Jurkat, Clone E6-1 (cell line): ENCODE measurements at places on chromosomes 11 and 22.

- no peak for DNase-seq
These were observed 6.0 kb downstream of the RPL3 start for GRCh38 chr22:39313258-39314001.

GRCh38 chr11:96906476-96906875 lies 516.7 kb downstream of the JRKL start:
- DNase-seq: no peak

DNA sequence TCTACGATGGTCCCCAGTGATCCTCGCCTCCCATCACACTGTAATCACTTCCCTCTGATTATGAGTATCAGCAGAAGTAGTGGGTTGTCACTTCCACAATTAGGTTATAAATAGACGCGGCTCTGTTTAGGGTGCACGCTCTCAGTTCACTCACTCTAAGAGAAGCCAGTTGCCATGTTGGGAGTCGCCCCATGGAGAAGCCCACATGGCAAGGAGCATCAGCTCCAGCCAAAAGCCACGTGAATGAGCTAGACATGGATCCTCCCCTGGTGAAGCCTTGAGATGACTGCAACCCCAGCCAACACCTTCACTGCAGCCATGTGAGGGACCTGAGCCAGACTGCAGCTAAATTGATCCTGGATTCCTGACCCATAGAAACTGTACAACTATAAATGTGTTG lies 26.4 kb upstream of the MYOD1 start:
- no peak for DNase-seq

GRCh38 chr22:37147186-37147990 lies 2.3 kb downstream of the IL2RB start:
- DNase-seq: no peak

DNA sequence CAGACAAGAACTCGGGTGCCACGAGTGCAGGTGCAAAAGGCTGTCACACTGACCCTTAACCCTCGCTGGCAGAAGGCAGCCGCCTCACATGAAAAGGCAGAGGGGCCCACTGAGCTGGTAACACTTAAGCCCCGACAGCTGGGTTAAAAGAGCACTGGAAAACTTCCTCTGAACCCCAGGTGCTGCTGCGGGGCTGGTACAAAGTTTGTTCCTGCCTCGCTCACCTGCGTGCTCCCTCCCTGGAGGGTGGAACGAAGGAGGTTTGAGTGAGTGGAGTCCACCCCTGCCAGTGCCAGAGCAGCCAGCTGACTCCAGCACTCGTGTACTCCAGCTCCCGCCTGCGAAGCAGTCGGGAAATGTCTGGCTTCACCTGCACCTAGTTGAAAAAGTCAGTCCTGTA lies 12.6 kb downstream of the SULT4A1 start:
- DNase-seq: no peak

DNA sequence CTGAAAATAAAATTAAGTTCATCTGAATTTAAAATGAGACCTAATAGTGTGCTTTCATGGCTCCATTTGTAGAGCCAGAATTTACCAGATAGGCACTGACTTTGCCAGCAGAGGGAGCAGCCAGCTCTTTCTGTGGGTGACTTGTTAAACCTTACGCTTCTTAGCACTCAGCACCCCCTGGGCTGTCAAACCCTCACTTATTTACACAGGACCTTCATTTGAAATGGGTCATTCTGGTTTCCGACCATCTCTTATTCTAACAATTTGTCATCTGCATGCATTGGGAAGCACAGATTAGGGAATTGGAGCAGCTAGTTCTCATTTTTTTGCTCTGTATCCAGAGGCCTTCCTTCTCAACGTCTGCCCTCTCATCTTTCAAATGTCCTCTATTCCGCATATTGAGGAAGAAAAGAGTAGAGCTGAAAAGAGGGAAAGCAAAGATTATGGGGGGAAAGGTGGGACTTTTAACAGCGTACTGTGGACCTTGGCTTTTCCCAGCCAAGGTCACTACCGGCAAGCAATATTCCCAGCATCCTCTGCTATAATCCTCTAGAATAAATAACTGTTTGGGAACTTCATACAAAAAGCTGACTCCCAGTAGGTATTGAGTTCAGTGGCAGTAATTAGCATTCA lies 3.1 kb downstream of the ASRGL1 start:
- DNase-seq: peak; percentile 55

DNA sequence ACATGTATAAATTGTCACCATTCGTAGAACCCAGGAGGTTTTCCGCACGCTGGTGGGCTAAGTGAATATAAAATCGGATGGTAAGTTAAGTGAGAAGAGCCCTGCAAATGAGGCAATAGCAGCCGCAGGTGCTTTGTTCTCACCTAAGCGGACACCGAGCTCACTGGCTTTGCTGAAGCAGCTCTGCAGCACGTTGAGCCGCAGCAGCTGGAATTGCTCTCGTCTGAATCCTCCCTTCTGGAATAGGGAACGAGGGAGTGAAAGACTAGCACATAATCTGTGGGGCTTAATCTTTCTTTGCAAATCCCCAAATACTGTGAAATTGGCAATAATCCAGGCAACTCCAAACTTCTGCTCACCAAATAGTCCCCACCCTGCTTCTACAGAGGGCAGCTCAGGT lies 488.1 kb downstream of the NTM start:
- no peak for DNase-seq

GRCh38 chr11:67607507-67607906 lies 771 bp downstream of the NDUFV1 start:
- no peak for DNase-seq

DNA sequence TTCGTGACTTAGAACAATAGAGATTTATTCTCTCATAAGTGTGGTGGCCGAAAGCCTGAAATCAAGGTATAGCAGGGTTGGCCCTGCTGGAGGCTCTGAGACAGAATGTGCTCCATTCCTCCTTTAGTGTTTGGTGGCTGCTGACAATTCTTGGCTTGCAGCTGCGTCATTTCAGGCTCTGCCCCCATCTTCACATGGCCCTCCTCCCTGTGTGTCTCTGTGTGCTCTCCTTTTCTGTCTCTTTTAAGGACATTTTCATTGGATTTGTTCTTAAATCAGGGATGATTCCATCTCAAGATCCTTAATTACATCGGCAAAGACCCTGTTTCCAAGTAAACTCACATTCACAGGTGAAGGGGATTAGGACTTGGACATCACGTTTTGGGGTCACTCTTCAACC lies 10.2 kb upstream of the APOL6 start:
- no peak for DNase-seq

- no peak for DNase-seq
These were observed 59.4 kb downstream of the PKNOX2 start for GRCh38 chr11:125223901-125224361.

DNA sequence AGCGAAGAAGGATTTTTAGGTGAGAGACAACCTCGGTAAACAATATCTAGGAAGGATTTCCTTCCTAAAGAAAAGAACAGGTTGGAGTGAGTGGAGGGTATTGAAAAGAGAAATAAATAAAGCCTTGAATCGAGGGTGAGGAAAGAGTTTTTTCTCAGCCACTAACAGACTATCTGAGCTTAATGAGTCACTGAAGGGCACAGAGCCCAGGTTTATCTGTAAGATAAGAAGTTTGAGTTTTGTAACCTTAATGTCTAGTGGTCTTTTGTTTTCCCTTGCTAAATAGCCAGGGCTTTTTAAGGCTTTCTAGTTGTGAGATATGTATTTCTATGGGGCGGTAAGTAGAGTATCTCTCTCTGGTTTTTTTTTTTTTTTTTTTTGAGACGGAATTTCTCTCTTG lies 394.5 kb upstream of the KIRREL3 start:
- DNase-seq: no peak

GRCh38 chr11:102577723-102578122 lies 47.2 kb upstream of the MMP7 start:
- no peak for DNase-seq

DNA sequence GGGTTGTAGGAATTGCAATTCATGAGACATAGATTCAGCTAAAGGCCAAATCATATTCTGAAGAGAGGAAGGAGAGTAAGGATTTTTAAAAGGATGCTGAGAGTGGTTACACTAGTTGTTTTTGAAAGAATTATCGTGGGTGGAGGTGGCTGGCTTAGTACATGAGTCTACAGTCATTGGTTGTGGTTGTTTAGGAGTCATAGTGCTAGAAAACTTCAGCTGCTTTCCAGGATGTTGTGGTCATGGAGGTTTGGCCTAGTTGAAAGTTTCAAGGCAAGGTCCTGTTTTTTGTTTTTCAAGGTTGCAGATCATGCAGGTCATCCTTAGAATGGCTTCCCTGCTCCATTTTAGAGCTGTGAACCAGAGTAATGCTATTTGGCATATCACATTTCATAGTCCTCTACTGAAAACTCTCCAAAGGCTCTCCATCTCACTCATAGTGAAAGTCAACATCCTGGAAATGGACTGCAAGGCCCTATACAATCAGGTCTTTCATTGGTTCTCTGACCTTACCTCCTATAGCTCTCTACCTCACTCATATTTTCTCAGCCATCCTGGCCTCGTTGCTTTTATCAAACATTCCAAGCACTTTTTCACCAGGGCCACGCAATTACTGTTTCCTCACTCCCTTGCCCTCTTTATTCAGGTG lies 26.1 kb upstream of the ZBTB44 start:
- peak; percentile 70 for DNase-seq
